Cerebellum (tissue), 4 donors: ENCODE measurements at places on chromosomes 11 and 22. TPM values are rescaled to one million over a fixed set of nuclear protein-coding genes. Genes with fewer than 3 reads are reported as not detected.

Gene APOA5
- total RNA-seq = not detected

DNA sequence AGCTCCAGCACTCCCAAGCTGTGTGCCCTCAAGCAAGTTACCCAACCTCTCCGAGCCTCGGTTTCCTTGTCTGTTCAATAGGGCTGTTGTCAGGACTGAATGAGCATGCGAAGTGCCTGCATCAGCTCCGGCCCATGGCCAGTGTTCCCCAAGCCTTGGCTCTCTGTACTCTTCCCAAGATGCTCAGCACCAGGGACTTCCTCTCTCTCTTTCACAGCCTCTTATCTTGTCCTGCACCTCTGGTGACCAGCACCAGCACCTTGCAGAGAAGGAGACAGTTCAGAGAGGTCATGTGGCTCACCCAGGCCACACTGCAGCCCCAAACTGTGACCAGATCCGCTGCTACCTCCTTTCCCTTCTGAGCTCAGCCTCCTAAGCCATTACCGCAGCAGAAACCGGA is 120.3 kb upstream of the ANO1 start:
- no peak for DNase-seq

Gene CDK2AP2
- total RNA-seq = 7.9 TPM

Gene FGF3
- 6.5 TPM for total RNA-seq

DNA sequence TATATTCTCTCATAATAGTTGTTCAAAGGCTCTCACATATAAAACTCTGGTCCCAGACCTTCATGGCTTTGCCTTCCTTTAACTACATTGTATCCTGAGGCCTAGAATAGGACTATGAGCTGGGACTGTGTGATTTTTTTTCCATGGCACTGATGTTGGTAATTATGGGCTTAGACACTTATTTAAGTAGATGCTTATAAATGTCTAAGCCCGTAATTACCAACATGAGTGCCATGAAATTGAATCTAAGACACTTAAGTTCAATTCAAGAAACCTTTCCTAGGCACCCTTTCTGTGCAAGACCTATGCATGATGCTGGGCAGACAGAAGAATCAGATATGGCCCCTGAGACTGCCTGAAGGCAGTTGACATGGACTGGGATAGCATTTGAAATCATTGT is 63.0 kb downstream of the P4HA3 start:
- no peak for DNase-seq

- no peak for DNase-seq
Observed at GRCh38 chr11:44983786-44984185, 33.1 kb upstream of the TP53I11 start.

Gene EFCAB6
- 6.2 TPM for total RNA-seq

- DNase-seq = no peak
Observed at GRCh38 chr22:44025171-44026065, 1.3 kb downstream of the PARVB start.

Gene MMP11
- 6.4 TPM for total RNA-seq

DNA sequence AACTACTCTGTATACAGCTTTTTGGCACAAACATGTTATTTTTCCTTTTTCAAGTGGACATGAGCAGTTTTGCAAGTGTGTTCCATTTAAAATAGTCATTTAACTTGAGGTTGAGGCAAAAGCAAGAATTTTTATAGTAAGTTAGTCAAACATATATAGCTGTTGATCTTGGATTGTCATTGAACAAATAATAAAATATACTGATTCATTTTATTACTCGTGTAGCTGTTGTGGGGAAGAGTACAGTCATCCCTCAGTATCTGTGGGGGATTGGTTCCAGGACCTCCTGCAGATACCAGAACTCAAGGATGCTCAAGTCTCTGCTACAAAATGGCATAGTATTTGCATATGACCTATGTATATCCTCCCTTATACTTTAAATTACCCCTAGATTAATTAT is 45.3 kb downstream of the EXT2 start:
- DNase-seq = no peak

DNA sequence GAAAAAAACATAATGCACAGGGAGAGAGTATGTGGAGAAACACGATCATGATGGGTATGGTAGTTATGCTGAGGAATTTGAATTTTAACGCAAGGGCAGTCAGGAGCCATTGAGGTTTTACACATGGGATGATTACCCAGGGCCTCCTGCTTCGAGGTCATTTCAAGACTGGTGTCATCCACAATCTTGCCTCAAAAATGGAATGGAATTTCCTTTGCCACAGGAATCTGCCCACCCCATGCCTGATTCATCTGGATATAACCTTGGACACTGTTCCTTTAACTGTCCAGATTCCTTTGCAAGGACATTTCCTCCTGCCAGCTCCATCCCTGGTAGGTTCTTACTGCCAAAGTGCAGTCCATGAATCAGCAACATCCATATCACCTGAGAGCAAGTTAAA is 655.9 kb upstream of the TENM4 start:
- no peak for DNase-seq

- DNase-seq = no peak
Observed at GRCh38 chr11:2991452-2992233, 486 bp downstream of the NAP1L4 start.

- DNase-seq = no peak
Observed at GRCh38 chr11:85316967-85317366, 310.2 kb downstream of the DLG2 start.

DNA sequence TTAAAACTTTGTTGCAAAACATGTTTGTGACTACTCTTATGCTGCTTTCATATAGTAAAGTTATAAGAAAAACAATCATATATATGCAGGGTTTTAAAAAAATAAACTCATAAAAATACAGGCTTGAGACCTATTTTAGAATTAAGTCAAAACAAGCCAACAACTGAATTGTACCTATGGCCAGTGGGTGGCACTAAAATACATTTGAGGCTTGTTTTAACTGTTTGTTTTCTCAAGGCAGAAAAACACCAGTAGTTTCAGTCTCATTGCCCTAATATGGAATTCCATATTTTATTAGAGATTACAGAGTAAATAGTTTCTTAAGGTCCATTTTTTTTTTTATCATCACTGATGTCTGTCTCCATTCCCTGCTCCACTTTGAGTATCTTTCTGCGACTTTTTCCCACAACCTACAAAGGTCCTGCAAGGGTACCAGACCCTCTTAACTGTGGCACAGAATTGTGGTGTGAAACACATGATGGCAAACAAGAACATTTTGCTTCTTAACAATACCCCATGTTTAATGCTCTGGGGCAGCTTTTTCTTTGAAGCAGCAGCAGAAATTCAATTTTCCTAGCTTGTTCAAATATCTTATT is 8.5 kb upstream of the CCDC89 start:
- DNase-seq = peak; percentile 56

- DNase-seq = no peak
Observed at GRCh38 chr22:44526779-44527126, 28.7 kb upstream of the RTL6 start.

Gene OR9Q1
- not detected for total RNA-seq

GRCh38 chr22:38073150-38074130 is 10.5 kb downstream of the SLC16A8 start:
- no peak for DNase-seq

DNA sequence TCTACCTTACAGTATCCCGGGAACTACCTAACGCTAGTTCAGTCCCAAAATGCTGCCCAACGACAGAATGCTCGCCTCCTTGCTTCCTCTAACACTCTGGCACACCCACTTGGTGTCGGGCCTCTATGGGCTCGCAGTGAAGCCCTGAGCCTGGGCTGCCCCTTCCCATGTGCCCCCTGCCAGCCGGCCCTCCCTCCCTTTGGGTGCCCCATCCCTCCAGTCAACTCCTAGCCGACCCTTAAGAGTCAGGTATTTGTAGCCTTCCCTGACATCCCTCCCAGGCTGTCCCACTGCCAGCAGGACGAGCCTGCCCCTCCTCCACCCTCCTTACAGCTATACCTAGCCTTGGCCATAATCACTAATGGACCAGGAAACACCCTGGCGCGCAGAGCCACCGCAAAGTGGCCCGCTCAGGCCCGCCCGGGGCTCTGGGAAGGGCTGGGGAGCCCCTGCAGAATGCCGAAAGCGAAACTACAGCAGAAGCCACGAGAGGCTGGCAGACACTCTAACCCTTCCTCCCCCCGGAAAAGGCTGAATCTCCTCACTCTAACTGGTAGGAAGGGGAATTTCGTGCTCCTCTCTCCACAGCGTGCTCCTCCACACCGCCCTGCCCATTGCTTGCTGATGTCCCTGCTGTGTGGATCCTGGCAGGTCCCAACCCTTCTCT is 8.2 kb downstream of the CBX7 start:
- no peak for DNase-seq

- DNase-seq = no peak
Observed at GRCh38 chr11:28464252-28464867, 356.2 kb downstream of the METTL15 start.

DNA sequence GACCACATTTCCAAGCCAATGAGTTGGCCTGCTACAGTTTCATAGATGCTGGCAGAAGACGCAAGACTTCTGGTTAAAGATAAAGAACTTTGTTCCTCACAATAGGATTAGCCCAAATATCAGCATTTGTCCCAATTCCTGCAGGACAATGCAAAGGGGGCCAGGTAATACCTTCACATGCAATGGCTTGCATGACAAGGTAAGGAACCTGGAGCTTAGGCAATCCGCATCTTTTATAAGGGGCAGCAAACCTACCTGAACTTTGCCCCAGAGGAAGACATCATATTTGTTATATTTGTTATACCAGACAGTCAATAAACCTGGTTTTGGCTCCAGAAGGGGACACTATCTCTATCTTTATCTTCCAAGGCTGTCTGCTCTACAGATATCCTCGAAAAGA is 5.3 kb downstream of the P2RY6 start:
- no peak for DNase-seq

Gene CCDC116
- 0.45 TPM for total RNA-seq

- DNase-seq = no peak
Observed at GRCh38 chr11:116547571-116547970, 225.2 kb downstream of the BUD13 start.

GRCh38 chr11:32172041-32172847 is 81.4 kb downstream of the RCN1 start:
- no peak for DNase-seq

DNA sequence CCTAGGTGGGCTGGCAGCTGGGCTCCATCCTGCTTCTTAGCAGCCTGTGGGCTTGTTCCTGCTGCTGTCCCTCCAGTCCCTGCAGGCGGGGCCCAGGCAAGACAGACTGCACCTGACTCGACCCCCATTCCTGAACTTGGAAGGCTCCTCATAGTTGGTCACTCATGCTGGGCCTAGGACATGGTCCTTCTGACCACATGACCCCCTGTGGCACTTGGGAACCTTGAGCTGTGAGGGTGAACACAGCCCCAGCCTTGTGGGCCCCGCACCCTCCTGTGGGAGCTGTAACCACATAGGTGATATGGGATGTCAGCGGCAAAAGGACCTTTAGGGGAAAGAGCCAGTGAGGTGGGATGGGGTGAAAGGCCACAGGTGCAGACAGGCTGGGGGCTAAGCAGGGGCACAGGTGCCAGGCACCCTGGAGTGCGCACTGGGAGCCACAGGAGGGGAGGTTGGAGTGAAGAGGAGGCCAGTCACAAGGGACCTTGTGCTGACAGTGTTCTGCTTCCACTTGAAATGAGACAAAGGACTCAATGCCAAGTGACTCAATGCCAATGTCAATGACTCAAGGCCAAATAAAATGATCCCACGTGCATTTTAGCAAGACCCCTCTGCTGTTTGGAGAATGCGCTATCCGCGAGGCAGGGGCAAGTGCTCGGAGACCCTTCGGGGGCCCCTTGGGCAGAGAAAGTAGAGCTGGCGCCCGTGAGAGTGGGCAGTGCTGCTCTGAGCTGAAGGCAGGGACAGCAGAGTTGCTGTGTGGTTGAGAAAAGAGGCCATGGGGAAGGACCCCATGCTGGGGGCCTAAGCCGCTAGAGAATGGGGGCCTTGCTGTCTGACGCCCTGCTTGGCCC is 90.7 kb downstream of the MORC2 start:
- peak; percentile 34 for DNase-seq

- no peak for DNase-seq
Observed at GRCh38 chr11:128422576-128423370, 164.6 kb downstream of the ETS1 start.
